ENCODE measurements at places on chromosomes 11 and 22.

GRCh38 chr11:42034826-42035225 is 575.4 kb upstream of the LRRC4C start:
- no peak for DNase-seq

DNA sequence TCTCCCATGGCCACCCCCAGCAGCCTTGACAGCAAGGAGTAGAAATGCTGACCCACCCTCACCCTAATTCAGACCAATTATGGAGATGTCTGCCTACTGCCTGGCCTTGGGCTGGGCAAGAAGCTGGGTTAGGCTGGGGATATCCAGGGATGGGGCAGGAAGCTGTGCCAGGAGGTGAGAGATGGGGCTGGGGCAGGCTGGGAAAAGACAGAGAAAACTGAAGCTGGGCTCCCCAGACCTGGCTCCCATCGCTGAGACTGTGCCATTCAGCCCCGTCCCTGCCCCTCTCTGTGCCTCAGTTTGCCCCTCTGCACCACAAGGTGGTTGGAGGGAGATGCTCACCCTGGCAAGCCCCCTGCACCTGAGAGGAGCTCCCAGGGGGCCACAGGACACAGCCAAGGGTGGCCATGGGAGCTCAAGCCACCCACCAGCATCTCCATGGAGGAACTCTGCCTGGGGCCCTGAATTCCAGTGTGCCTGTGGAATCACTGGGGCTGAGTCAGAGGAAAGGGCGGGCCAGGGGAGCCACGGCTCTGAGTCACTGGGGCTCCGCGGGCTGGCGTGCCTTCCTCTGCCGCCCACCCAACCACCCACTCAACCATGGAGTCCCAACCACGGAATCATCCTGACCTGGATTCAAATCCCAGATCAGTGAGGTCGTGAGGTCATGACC is 6.0 kb upstream of the CARD10 start:
- no peak for DNase-seq

GRCh38 chr22:48960576-48960975 is 867.1 kb downstream of the BRD1 start:
- DNase-seq, result no peak

DNA sequence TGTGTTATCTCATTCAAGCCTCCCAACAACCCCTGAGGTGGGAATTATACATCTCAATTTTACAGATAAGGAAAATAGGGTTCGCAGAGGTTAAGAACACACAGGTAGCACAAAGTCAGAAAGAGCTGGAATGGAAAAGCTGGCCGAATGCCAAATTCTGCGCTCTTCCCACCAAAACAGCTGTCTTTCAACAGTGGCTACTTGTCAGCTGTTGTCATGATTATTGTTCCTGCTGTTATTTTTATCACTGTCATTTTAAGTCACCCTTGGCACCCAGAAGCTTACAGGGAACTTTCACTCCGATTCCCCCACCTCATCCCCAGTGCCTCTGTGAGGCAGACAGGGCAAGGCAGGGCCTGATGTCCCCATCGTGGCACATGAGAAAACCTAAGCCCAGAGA is 74.5 kb upstream of the CSNK2A3 start:
- no peak for DNase-seq

All from KBM-7 (cell line).